ENCODE measurements at places on chromosomes 12 and 14. TPM values are rescaled to one million over a fixed set of nuclear protein-coding genes. Genes with fewer than 3 reads are reported as not detected.

DNA sequence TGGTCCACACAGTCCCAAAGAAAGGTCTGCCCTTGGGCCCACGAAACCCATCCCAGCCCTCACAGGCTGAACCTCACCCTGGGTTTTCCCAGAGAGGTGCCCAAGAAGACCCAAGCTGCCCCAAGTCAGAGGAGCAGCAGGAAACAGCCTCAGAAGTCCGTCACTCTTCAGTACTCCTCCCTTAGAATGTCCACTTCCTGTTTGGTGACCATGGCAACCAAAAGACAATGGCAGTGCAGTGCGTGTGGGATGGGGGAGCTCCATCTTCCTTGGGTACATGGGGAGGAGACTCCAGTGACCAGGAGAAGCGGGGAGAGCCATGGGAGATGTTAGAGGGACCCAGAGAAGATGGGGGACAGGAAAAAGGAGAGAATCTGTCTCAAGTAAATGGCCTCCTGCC lies 11.3 kb downstream of the SELPLG start:
- no peak for DNase-seq

DNA sequence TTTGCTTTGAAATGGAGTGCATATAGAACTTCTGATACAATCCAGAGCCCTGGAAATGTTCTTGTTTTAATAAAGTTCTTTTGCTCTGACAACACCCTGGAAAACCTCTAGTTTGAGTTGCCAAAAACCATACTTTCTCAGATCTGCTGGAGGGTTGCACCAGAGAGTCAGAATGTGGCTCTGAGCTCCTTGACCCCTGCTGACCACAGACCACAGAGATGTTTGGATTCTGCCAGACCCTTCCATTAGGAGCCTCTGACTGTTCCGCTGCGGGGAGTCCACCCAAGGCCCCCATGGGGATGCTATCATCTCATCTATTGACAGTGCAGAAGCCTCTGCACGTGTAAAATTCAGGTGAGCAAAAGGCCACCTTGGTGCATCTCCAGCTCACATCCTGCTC lies 332.6 kb downstream of the GLT1D1 start:
- DNase-seq, result no peak

DNA sequence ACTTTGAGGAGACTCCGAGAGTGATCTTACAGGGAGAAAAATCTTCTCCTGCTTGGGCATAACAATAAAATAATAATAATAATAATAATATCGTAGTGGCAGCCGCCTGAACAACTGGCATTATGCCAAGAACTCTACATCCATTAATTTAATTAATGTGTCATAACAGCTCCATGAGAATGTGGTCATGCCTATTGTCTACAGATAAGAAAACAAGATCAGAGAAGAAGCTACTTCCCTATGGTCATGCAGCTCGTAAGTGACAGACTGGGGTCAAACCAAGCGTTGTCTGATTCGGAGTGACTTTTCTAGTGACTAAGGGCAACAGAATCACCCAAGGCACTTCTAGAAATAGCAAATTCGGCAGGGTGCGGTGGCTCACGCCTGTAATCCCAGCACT lies 11.7 kb downstream of the PROX2 start:
- DNase-seq, result no peak

DNA sequence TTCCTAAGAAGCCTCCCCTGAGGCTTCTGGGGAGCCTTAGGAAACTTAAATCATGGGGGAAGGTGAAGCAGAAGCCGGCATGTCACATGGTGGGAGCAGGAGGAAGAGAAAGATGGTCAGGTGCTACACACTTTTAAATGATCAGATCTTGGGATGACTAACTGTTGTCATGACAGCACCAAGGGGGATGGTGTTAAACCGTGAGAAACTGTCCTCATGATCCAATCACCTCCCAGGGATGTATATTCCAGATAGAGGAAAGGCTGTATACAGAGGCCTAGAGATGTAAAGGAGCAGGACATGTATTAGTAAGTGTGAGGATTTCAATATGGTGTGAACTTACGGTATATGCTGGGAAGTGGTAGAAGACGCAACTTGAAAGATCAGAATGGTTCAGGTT lies 121.1 kb downstream of the CAND1 start:
- no peak for DNase-seq

TAS2R42 gene
- polyA plus RNA-seq, result not detected

DNA sequence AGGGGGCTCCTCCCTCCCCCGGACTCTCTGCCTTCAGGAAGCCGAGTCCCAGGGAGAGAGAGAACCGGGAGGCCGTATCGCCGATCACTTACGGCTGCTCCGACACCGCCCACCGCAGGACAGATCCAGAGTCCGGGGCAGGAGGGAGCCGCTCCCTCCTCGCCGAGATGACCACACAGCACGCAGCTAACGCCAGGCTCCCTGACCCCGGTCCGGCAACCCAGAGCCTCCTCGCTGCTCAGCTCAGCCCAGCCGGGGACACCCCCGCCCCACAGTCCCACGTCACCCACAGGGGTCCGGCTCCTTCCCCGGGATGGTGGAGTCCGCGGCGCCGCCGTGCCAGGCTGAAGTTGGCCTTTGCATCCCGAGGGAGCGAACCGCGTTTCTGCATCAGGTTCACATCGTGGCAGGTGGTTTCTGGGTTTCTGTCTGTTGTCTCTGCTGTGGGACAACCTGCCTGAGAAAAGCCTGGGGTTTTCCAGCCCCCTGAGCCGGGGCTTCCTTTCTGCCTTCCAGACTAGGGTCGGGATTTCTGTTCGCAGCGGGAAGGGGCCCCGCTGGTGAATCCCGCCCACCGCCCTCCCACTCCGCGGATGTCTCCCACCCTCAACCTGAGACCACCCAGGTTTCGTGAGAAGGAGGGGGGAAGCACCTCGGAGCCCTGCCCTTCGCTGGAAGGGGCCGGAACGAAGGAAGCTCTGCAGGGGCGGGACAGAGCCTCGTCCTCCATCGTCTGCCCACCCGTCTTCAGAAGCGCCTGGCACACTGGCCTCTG lies 61.2 kb downstream of the NOC4L start:
- no peak for DNase-seq

GRCh38 chr12:12195081-12195480 lies 71.8 kb downstream of the LRP6 start:
- no peak for DNase-seq
